ENCODE measurements at places on chromosomes 4 and X.

DNA sequence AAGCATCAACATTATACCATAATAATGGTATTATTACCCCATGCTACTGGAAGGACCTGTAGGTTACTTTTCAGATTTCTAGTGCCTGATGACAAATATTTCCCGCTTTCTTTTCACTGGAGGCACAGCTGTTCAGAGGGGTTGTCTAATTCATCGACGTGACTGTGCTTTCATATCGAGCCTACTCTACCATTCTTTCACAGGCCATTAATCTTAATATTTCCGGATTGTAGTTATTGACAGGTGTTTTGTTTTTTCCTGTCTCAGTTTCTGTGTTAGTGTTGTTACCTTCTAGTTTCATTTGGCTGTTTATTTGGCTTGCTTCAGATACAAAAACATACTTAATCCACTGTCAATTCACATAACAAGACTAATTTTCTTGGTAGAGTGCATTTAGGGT lies 330.9 kb downstream of the SPOCK3 start:
- DNase-seq: no peak

DNA sequence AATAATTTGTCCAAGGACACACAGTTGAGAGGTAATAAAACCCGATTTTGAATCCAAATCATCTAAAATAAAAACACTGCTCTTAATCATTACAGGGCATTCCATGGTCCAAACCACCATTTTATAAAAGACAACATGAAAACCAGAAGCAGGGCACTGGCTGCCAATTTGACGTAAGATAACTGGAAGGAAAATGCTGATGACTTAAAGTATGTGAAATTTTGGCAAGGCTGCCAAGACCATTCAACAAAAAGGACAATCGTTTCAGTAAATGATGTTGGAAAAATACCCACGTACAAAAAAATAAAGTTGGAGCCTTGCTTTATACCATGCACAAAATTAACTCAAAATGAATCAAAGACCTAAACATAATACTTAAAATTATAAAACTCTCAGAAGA lies 344.4 kb downstream of the RAPGEF2 start:
- no peak for DNase-seq

GRCh38 chr4:56115898-56116297 lies 167.2 kb downstream of the CEP135 start:
- DNase-seq: no peak

GRCh38 chr4:7394681-7395451 lies 39.9 kb downstream of the PSAPL1 start:
- DNase-seq: no peak

- no peak for DNase-seq
These were observed 6.1 kb upstream of the SMPX start for GRCh38 chrX:21764008-21764407.

- no peak for DNase-seq
These were observed 52.8 kb downstream of the PRDM5 start for GRCh38 chr4:120869613-120870278.

Measured in CD4-positive, alpha-beta T cell treated with Interleukin-6 for 4 hours (primary cell).